ENCODE measurements at places on chromosomes 16 and 17.

DNA sequence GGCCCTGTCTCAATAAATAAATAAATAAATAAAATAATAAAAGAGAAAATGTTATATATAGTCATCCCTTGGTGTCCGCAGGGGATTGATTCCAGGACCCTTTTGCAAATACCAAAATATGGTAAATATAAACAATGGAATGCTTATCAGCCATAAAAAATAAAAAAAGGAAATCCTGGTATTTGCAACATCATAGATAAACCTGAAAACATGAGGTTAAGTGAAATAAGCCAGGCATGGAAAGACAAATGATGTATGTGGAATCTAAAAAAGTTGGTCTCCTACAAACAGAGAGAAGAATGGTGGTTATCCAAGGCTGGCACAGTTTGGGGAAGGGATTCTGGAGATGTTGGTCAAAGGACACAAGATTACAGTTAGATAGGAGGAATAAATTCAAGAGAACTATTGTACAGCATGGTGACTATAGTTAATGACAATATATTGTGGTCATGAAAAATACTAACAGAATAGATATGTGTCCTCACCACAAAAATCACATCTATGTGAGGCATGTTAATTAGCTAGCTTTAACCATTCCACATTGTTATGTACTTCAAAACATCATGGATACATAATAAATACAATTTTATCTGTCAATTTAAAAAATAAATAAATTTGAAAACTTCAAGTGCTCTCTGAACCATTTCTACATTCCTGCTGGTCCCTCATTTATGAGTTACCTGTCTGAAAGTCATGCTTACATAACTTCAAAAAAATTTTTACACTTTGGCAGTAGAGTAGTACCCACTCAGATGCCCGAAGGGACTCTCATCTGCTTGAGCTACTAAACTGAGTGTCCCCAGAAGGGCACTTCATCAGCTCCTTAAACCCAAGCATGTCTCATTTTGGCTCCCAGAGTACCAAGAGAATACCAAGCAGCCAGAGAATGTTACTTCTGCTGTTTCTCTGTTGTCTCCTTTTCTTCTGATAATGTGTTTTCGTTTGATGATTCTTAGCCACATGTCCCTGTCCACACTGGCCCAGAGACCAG lies 26.6 kb downstream of the N4BP1 start:
- no peak for DNase-seq

- no peak for DNase-seq
Measured at GRCh38 chr16:11783319-11784037, 13.6 kb downstream of the ZC3H7A start.

- no peak for DNase-seq
Measured at GRCh38 chr17:58503866-58504265, 10.6 kb downstream of the MTMR4 start.

GRCh38 chr17:77535435-77535834 lies 394.7 kb downstream of the SEC14L1 start:
- no peak for DNase-seq

DNA sequence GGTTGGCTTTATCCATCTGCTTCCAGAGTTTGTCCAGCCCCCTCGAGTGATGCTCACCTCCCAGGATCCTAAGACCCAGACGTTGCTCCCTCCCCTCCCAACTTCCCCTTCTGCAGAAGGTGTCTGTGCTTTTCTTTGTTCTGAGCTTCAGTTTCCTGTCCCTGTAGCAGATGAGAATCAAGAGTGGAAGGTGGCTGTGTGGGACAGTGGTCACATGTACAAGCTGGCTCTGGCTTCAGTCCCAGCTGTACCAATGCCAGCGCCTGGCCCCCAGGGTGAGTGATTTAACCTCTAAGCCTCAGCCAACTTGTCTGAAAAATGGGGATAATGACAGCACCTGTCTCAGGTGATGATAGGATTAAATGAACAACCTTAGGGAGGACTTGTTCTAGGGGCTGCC lies 7.7 kb downstream of the PRR15L start:
- DNase-seq: no peak

- no peak for DNase-seq
Measured at GRCh38 chr17:76142039-76142584, 1.1 kb upstream of the FOXJ1 start.

DNA sequence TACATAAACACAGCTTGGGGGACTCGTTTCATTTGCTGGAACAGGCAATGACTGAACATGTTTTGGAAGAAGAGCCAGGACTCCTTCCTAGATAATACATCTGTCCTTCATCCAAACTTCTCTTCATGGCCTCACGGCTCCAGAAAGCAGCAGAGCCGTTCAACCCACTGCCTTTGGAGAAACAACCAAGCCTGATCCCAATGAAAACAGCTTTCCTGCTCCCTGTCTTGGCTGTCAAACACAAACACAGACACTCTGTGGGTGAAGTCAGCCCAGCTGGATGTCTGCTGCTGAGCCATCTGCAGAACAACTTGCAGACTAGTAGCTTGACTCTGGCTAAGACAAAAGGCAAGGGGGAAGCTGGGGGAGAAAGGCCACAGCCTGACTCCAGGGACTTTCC lies 345.1 kb upstream of the PSMD7 start:
- no peak for DNase-seq

GRCh38 chr16:19291475-19291874 lies 5.9 kb downstream of the CLEC19A start:
- no peak for DNase-seq

- no peak for DNase-seq
Measured at GRCh38 chr17:67440277-67441051, 63.4 kb downstream of the PITPNC1 start.

- no peak for DNase-seq
Measured at GRCh38 chr16:71344315-71344905, 14.1 kb upstream of the CALB2 start.

- no peak for DNase-seq
Measured at GRCh38 chr17:60153606-60154390, 4.0 kb downstream of the CA4 start.

GRCh38 chr16:72429671-72430081 lies 257.7 kb upstream of the PMFBP1 start:
- DNase-seq: no peak

- no peak for DNase-seq
Measured at GRCh38 chr17:29565643-29566472, 979 bp downstream of the ABHD15 start.

DNA sequence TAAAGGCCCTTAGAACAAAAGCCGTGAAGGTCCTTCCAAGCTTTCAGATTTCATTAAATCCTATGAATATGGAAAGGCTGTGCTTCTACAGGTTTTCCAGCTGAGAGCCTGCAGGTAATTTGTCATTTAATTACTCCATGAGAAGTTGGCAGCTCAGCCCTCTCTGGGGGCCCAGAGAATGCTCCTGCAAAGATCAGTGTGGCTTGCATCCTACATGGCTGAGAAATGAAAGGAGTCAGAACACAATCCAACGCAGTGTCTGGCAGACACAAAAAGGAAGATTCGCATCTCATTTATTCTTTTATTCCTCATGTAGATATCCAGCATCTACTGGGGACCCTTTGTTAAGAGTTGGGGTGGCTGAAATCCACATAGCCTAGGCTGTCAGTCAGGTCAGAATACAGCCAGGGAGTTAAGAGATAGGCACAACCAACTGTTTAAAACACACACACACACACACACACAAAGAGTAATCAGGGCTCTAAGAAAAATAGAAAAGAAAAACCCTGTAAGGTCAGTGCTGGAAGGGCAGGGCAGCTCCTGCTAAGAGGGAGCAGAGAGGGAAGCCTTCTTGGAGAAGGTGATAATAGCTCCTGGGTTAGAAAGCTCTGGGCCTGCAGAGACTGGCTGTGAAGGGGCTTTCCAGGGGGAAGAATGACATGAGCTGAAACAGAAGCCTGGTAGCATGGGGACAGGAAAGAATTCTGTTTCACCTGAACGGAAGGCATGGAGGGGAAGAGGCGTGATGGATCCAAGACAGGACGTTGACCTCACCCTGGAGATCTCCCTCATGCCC lies 46.9 kb upstream of the WSCD1 start:
- DNase-seq: no peak

DNA sequence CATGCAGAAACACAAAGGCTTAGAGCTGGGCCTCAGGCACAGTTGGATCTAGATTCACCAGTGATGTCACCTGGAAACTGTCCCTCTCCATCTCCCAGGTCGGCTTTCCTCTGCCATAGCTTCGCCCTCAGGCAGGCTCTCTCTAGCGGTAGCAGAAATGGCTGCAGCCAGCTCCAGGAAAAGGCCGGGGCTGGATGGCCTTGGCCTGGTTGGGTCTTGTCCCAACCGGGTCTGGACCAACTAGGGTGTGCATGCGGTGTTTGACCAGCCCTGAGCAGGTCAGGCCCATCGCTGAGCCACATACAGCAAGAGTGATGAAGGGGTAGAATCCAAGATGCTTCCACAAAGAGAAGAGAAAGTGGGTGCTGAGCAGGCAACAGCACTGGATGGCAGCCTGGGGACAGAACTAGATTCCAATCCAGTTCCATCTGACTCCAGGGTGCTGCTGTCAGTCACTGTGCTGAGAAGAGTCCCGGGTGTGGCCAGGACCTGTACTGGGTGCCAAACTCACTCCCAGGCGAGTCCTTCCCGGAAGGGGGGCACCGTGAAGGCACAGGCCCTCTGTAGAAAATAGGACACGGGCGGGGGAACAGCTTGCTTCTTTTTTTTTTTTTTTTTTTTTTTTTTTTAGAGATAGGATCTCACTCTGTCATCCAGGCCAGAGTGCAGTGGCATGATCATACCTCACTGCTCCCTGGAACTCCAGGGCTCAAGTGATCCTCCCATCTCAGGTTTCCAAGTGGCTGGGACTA lies 51.8 kb downstream of the SOCS3 start:
- no peak for DNase-seq

GRCh38 chr16:24975428-24975889 lies 39.7 kb downstream of the ARHGAP17 start:
- peak; percentile 37 for DNase-seq

DNA sequence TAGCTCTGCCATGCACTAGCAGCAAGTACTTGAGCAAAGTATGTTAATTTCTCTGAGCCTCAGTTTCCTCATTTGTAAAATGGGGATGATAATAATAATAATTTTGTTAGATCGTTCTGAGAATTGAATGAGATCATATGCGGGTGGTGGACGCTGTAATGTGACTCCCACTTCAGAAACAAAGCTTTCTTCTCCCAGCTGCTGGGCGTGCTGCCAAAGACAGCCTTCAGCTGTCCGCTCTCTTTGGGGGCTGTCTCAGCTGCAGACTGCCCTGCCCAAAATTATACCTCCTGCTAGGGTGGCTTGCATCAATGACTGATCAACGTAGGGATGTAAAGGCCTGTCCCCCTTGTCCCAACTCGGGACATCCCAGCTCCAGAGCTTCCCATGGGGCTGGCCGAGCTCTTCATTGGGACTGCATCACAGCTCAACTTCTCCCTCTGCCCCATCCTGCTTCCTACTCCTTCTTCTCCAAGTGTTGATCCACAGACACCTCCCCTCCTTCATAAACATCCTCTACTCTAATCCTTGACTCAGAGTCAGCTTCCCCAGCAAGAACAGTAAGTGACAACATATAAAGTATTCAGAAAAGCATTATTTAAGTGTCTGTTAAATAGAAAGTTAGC lies 30.7 kb upstream of the CDH5 start:
- no peak for DNase-seq

DNA sequence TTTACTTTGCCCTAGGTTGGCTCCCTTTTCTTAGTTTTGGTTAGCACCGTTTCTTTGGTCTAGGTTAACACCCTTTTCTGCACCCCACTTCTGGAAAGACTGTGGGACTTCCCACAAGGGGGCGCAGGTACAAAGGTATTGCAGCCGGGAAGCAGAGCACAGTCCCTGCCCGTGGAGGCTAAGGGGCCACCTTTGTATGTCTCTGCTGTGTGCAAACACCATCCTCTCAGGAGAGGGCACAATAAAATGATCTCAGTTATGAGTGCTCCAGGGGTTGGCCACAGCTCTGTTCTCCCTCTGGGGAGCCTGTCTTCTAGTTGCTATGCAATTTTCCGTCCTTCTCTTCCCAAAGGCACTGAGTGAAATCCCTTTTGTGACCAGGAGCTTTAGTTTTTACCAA lies 28.4 kb upstream of the TMC5 start:
- no peak for DNase-seq

GRCh38 chr17:77429969-77430752 lies 289.4 kb downstream of the SEC14L1 start:
- peak; percentile 76 for DNase-seq

GRCh38 chr17:74119965-74120364 lies 83.5 kb upstream of the RPL38 start:
- no peak for DNase-seq

Data from GM19239 (cell line).